ENCODE measurements at places on chromosomes 7 and 10. TPM values are rescaled to one million over a fixed set of nuclear protein-coding genes. Genes with fewer than 3 reads are reported as not detected.

GRCh38 chr10:80196950-80197315 lies 8.4 kb downstream of the ANXA11 start:
- H3K27ac ChIP-seq: peak overlapping the region; percentile 73
- DNase-seq: no peak

ZNF467 gene
- total RNA-seq: 10.3 TPM

DNA sequence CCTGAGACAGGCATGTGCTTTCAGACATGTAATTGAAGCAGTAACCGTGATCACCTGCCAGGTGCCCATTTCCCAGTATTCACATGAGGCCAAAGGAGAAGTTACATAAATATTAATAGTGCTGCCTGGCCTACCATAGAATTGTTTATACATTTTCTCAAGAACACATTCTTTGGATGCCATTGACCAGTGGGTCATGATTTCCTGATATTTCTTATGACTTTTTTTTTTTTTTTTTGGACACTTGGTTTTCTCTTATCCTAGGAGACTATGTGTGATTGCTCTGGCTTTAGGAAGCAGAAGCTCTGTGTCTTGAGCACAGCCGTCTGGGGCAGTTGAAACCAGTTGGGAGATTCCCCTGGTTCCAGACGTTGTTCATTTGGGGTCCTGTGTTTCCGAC lies 143.9 kb upstream of the NPS start:
- no peak for DNase-seq
- H3K4me3 ChIP-seq: no peak overlapping the region
- H3K4me1 ChIP-seq: no peaks in the 10 kb centered on the region
- peaks cover 1% of the 10 kb centered on the region for H3K36me3 ChIP-seq
- no peaks in the 10 kb centered on the region for H3K27me3 ChIP-seq
- H3K27ac ChIP-seq: no peak overlapping the region

DNA sequence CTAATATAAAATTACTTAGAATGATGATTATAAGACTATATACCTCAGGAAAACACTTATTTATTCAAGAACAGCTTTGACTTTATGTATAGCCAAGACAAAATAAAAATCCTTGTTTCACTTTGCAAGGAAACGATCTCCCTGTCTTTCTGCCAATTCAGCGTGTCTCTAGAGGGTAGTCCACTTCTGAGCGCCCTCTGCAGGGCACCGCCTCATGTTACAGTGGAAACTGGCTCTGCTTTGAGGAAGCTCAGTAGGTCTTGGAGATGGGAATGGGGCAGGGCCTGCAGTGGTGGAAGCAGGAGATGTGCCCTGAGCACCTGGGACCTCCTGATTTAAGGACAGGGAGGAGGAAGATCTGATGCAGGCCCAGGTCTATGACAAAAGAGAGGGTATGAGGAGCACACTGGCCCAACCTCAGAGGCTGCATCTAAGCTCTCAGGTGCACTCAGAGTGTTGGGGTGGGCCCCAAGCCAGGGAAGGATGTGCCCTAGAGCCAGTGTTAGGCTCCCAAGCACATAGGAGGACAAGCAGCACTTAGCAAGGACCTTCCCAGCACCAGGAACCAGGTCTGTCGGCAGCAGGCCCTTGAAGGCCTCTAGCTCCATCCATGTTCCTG lies 481.0 kb downstream of the TNS3 start:
- H3K36me3 ChIP-seq: no peaks in the 10 kb centered on the region
- no peaks in the 10 kb centered on the region for H3K4me1 ChIP-seq
- peak; percentile 72 for DNase-seq
- H3K27me3 ChIP-seq: no peaks in the 10 kb centered on the region

DNA sequence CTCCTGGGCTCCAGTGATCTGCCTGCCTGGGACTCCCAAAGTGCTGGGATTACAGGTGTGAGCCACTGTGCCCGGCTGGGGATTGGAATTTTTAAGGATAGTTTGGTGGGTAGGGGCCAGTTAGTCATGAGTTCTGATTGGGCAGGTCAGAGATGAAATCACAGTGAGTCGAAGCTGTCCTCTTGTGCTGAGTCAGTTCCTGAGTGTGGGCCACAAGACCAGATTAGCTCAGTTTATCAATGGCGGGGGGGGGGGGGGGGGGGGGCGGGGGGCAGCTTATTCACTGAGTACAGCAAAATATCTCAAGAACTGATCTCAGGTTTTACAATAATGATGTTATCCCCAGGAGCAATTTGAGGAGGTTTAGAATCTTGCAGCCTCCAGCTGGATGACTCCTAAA lies 11.6 kb upstream of the ERCC6 start:
- no peak overlapping the region for H3K4me3 ChIP-seq
- no peak for DNase-seq
- no peaks in the 10 kb centered on the region for H3K36me3 ChIP-seq
- H3K27ac ChIP-seq: no peak overlapping the region
- no peaks in the 10 kb centered on the region for H3K27me3 ChIP-seq

DNA sequence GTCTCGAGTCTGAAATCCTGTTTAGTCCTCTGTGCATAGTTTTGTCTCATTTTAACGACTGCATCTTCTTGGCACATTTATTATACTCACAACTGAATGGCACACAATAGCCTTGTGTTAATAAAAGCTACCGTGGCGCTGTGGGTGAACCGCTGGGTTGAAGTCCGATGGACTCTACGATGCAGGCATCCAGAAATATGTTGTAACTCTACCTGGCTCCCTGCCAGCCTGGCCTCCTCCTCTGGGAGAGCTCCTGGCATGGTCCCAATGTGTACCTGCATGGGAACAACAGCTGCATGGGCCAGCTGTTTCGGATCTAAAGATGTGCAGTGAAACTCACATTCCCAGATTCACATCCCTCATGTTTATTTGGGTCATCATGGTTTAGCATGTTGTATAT lies 3.7 kb upstream of the DPYSL4 start:
- no peaks in the 10 kb centered on the region for H3K36me3 ChIP-seq
- peaks cover 25% of the 10 kb centered on the region for H3K4me1 ChIP-seq
- H3K27ac ChIP-seq: no peak overlapping the region
- no peak for DNase-seq
- H3K27me3 ChIP-seq: peaks cover 8% of the 10 kb centered on the region

DNA sequence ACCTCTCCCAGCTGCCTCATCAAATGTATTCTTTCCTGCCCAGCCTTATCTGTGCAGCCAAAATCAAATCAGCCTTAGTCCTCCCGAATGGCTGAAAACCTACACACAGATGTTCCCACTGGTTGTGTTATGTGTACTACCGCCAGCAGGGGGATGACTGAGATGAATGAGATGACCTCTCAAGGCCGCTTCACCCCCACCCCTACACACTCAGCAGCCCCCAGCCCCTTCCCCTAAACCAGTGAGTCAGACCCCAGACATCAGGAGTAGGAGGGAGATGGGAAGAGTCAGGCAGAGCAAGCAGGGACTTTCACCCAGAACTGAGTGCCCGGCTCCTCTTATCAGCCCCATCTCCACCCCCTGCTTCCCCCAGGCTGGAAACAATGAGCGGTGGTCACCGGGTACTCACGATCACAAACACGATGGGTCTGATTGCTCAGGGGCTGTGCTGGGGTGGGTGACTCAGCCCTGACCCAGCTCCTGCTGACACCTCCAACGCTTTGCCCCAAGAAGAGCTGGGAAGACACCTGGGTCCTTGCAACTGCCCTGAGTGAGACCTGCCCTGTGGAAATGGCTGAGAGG lies 6.5 kb upstream of the C10orf105 start:
- H3K36me3 ChIP-seq: no peaks in the 10 kb centered on the region
- H3K4me3 ChIP-seq: no peak overlapping the region
- H3K4me1 ChIP-seq: peaks cover 39% of the 10 kb centered on the region

DNA sequence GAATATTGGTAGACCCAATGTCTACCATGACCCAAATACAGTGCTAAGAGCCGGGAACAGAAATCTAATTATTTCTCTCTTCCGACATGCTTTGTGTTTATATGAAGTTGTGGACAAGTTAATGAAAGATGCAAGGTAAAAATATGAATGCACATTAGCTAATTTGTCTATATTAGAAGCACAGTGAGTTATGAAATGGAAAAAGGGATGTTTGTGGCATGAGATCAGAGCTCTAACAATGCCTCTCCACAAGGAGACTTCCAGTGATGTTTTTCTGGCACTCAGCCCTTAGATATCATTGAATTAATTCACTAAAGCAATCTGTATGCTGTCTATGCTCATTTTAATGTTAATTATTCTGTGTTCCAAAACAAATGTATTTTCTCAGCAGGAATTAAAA lies 897.2 kb downstream of the CNTNAP2 start:
- H3K36me3 ChIP-seq: no peaks in the 10 kb centered on the region

DNA sequence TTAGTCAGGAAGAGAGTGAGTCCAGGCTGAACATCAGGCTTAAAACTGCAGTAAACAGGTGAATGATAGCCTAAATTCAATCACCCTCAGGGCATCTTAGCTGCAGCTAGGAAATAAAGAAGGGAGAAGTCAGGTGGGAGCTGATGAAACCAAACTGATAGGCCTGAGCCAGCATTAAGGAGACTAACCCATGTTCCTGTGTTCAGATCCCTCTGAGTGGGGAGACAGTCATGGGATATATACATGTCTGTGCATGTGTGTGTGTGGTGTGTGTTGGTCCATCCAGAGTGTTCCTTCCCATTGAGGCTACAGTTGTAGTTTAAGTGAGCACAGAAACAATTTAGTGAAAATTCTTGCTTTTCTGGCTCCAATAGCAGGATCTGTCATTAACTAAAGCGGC lies 480.9 kb downstream of the PHTF2 start:
- H3K27ac ChIP-seq: no peak overlapping the region
- no peaks in the 10 kb centered on the region for H3K27me3 ChIP-seq
- peaks cover 13% of the 10 kb centered on the region for H3K4me1 ChIP-seq
- H3K36me3 ChIP-seq: no peaks in the 10 kb centered on the region

DNA sequence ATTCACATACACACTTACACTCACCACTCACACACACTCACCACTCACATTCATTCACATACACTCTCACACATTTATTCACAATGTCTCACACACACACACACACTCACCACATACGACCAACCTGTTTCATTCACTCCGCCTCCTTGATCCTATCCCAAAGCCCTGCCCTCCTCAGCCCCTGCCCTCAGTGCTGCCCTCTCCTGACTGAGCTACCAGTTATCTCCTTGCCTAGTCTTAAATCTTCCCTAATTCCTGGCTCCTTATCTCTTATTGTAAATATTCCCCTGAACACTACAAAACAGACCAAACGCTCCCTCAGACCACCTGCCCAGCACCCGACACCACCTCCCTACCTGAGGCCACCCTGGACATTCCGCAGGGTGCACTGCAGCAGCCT lies 26.1 kb upstream of the C10orf120 start:
- peaks cover 8% of the 10 kb centered on the region for H3K27me3 ChIP-seq
- no peak overlapping the region for H3K4me3 ChIP-seq
- no peak for DNase-seq
- no peaks in the 10 kb centered on the region for H3K4me1 ChIP-seq
- H3K36me3 ChIP-seq: no peaks in the 10 kb centered on the region

FKBP6 gene
- total RNA-seq: not detected

DNA sequence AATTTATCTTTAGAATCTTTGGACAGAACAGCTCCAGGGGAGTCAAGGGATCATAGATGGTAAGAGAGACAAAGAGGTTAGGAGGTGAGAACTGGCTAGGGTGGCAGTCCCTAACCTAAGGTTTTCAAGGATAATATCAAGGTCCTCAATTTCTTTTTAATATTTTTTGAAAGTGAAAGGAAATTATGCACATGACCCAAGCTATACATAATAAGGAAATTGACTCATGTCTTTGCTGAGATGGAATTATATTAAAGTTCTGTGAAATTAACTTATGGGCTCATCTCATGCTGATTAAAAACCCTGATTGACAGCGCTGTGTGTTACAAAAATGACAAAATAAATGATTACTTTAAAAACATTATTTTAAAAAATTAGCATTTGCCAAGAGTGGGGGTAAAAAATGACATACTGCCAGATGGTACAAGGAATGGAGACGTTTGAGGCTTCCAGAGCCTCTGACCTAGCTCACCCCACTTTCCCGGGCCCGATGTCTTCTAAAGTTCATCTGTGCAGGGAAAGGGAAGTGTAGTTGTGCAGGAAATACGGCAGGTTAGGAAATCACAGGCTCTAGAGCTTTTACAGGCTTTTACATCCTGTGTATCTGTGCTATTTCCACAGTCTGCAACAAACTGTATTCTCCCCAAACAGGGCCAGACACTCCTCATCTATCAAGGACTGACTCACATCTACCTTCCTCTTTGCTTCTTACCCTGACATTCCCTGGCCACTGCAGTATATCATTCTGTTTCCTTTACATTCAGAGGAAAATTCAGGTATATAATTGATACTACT lies 185.6 kb upstream of the PRSS58 start:
- no peak overlapping the region for H3K27ac ChIP-seq
- H3K36me3 ChIP-seq: no peaks in the 10 kb centered on the region
- no peaks in the 10 kb centered on the region for H3K4me1 ChIP-seq
- H3K27me3 ChIP-seq: no peaks in the 10 kb centered on the region
- no peak overlapping the region for H3K4me3 ChIP-seq

- no peaks in the 10 kb centered on the region for H3K36me3 ChIP-seq
- no peaks in the 10 kb centered on the region for H3K4me1 ChIP-seq
- H3K4me3 ChIP-seq: no peak overlapping the region
- H3K27me3 ChIP-seq: no peaks in the 10 kb centered on the region
Observed at GRCh38 chr10:122852261-122852660, 6.6 kb upstream of the CUZD1 start.

GPR85 gene
- not detected for total RNA-seq

DNA sequence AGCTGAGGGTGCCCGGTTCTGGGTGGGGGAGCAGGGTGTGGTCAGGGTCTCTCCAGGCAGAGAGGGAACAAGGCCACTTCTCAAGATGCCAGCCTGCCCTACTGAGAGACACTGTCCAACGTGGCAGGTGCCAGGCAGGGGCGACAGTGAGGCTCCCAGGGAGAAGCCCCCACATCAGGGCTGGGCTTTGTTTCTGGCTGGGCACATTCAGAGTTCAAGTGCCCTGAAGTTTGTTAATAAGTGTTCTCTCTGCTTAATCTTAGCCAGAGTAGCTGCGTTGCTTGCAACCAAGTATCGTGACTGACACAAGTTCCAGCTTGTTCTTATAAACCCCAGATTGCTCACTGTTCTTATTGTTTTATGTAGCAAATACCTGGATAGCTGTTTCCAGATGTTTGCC lies 21.8 kb downstream of the FOXL3 start:
- H3K4me1 ChIP-seq: no peaks in the 10 kb centered on the region
- no peak overlapping the region for H3K27ac ChIP-seq
- no peaks in the 10 kb centered on the region for H3K36me3 ChIP-seq
- no peak overlapping the region for H3K4me3 ChIP-seq

TDRD1 gene
- total RNA-seq: 0.11 TPM

DNA sequence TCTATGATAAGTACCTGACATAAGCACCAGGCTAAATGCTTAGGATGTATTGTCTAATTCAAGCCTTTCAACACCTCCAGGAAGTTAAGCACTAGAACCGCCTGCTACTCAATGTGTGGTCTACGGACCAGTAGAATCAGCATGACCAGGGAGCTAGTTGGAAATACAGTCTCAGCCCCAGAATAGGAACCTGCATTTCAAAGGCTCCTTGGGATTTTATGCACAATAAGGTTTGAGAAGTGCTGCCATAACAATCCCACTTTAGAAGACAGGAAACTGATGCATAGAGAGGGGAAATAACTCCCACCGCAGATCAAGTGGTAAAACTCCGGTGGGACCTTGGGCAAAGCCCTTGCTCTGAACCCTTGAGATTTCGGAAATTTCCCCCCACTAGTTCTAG lies 8.8 kb upstream of the DUSP5 start:
- DNase-seq: no peak
- H3K4me1 ChIP-seq: peaks cover 10% of the 10 kb centered on the region
- H3K4me3 ChIP-seq: no peak overlapping the region
- no peaks in the 10 kb centered on the region for H3K27me3 ChIP-seq
